ENCODE measurements at places on chromosomes 12 and 14. TPM values are rescaled to one million over a fixed set of nuclear protein-coding genes. Genes with fewer than 3 reads are reported as not detected.

DNA sequence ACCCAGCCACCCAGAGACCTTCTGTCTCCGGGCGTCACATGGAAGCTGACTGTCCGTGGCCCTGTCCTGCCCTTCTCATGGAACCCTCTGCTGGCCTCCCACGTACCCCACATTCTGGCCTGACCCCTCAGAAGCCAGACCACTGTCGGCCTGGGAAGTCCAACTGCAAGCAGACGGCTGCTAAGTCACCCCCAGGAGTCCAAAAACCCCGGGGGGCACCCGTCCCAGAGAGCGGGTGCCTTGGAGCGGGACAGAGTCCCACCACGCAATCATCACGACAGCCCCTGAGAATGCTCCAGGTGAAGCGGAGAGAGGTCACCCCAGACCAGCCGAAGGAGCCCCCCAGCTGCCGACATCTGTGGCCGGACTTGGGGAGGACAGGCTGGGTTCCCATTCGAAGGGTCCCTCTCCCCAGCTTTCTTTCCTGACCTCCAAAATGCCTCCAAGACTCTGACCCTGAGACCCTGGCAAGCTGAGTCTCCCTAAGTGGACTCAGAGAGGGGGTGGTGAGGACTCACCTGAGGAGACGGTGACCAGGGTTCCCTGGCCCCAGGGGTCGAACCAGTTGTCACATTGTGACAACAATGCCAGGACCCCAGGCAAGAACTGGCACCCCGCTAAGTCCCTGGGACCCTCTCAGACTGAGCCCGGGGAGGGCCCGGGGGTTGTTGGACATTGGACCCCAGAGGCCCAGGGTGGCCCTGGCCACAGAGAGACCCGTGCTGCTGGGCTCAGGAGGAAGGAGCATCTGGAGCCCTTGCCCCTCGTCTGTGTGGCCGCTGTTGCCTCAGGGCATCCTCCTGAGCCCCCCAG lies 337.1 kb downstream of the TMEM121 start:
- no peak for DNase-seq

GRCh38 chr14:24176599-24176998 lies 4.7 kb downstream of the REC8 start:
- DNase-seq: no peak

GRCh38 chr14:34680806-34681479 lies 33.5 kb downstream of the CFL2 start:
- no peak for DNase-seq

DNA sequence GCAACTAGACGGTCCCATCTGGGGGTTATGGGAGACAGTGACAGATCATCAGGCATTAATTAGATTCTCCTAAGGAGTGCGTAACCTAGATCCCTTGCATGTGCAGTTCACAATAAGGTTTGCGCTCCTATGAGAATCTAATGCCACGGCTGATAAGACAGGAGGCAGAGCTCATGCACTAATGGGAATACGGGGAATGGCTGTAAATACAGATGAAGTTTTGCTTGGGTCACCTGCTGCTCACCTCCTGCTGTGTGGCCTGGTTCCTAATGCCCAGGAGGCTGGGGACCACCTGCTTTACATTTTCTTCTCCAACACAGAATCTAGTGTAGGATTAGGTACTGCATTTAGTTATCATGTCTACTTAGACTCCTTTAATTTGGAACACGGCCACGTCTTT lies 49.7 kb upstream of the SAV1 start:
- DNase-seq: no peak

DNA sequence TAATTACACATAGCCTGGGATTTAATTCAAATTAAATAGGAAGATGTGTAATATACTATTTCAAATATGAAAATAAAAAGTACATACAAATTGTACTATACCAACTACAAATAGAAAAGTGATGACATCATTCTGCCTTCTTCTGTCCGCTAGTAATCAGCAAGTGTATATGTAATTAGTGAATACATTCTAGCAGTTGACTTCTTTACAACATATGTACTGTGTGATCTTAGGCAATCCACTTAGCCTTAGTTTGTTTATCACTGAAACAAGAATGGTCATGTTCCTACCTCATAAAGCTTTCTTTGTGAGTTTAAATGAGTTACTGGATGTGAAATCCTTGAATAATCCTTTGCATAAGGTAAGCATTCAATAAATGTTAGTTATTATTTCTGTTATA lies 7.8 kb upstream of the LUM start:
- DNase-seq: no peak

Gene PYGL
- polyA plus RNA-seq: 19.0 TPM

Gene FLRT2
- polyA plus RNA-seq: 234 TPM

Gene MMP14
- polyA plus RNA-seq: 135 TPM

Gene CLEC12A
- 1.6 TPM for polyA plus RNA-seq

Gene EPYC
- not detected for polyA plus RNA-seq

Gene TAS2R7
- not detected for polyA plus RNA-seq
